CD8-positive, alpha-beta T cell (primary cell): ENCODE measurements at places on chromosomes 5 and 9.

- DNase-seq: no peak
Measured at GRCh38 chr5:44535621-44536020, 146.4 kb upstream of the FGF10 start.

DNA sequence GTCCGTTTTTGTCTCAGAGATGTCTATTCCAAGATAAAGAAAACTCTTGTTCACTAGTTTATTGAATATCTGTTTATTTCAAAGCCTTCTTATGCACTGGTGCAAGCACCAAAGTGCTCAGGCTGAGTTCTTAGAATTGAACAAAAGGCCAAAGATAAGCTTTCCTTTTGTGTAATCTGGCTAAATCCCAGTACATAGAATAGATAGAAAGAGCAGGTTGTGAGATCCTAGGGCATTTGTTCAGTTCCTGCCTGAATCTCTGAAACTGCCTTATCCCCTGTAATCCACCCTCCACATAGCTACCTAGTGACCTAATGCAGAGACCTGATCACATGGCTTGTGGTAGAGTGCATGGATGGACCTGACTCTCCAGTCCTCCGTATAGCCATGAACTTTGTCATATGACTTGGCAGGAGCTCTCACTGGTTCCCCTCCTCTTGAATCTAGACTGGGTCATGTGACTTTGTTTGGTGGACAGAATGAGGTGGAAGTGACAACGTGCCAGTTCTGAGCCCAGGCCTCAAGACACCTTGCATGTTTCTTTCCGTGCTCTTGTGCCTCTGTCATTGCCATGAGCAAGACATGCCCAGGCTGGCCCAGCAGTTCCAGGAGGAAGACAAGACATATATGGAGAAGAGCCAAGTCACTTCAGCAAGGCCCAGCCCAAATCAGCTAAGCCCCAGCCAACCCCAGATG, 139.3 kb upstream of the SHB start:
- DNase-seq: no peak

DNA sequence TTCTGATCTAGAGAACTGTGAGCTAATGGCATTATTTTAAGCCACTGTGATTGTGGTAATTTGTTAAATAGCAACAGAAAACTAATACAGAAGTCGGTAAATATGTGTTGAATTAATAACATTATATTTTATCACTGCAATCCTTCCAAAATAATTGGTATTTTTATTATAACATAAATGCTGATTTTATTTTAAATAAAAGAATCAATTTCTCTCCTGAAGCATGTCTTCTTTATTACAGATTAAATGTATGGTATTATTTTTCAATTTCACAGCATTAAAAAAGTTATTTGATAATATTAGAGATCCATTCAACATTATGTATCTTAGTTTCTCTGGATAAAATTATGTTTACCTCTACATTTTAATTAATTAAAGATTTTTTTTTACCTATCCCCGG, 165.5 kb upstream of the EDIL3 start:
- no peak for DNase-seq

GRCh38 chr5:4373051-4373820, 766.9 kb upstream of the ADAMTS16 start:
- no peak for DNase-seq

GRCh38 chr9:95437559-95437958, 79.2 kb downstream of the PTCH1 start:
- DNase-seq: no peak

- DNase-seq: no peak
Measured at GRCh38 chr9:1978941-1979340, 36.2 kb upstream of the SMARCA2 start.

GRCh38 chr5:56327809-56328208, 94.7 kb upstream of the ANKRD55 start:
- no peak for DNase-seq
